ENCODE measurements at places on chromosomes 3 and 15.

DNA sequence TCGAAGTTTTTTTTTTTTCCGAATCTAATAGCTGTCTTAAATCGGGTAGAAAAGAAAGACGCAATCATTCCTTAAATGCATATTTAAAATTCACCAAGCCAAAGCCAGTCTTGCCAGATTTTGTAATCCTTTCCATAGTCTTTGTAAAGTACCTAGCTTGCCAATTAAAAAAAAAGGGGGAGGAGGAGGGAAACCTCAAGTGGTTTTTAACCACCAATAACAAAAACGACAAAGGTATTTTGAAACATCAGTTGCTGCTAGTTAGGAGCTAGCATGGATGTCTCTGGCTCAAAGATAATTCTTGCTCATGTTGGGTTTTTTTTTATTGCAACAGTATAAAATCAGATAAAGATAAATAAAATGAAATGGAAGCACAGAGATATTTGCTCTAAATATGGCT is 187.9 kb downstream of the MECOM start:
- no peak for DNase-seq

DNA sequence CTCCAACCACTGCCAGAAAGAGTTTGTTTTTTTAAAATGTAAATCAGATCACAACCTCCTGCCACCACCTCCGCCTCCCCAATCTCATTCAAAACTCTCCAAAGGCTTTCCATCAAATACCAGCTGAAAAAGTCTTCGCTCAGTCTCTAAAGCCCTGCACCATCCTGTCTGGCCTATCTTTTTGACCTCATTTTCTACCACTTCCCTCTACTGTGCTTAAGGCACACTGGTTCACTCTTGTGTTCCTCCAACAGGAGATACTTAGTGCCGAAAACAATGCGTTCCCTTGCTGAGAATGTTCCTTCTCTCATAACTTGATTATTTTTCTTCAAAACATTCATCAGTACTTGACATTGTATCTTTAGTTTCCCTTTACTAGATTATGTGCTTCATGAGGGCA is 3.5 kb downstream of the BTBD1 start:
- DNase-seq: no peak

DNA sequence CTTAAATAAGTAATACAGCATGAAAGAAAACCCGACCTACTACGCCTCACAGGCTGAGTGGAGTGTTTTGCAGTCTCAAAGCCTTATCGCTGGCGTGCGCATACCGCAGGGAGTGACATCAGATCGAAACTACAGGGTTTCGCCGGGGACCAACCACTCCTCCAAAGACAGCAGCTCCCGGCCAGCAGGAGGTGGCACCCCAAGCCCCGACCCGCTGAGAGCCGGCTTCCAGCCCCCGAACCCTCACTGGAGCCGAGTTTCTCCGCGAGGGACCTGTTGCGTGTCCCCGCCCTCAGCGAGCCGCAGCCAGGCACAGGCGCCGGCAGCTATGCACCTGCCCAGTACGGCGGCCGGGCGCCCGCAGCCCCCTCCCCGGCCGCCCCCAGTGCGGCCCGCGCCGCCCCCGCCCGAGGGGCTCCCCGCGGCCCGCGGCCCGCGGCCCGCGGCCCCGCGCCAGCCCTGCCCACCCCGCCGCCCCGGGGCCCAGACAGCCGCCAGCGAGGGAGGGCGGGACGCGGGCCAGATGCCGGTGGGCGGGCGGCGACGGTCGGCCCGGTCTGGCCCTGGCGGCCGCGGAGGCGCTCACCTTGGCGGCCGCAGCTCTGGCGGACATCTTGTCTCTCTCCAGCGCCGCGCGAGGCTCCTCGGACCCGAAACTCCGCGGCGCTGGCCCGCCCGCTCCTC is 710 bp downstream of the TJP1 start:
- DNase-seq: peak; percentile 49

GRCh38 chr15:67831363-67831762 is 6.1 kb downstream of the SKOR1 start:
- no peak for DNase-seq

DNA sequence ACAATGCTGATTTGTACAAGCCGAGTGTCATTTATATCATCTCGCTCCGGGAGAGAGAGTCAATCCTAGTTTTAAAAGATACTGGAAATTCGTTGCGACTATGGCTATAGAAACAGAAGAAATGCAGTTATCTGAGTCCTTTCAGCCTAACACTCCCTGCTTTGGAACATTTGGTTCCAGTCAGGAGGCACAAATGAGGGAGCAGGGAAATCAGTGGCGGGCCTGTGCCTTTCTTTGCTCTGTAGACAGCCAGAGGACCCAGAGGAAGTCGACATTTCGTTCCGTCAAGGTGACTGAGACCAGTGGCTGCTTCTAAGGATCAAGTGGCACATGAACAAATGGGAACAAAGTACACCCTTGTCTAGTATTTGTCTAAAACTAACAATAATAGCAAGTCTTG is 745 bp upstream of the RIOX2 start:
- no peak for DNase-seq

DNA sequence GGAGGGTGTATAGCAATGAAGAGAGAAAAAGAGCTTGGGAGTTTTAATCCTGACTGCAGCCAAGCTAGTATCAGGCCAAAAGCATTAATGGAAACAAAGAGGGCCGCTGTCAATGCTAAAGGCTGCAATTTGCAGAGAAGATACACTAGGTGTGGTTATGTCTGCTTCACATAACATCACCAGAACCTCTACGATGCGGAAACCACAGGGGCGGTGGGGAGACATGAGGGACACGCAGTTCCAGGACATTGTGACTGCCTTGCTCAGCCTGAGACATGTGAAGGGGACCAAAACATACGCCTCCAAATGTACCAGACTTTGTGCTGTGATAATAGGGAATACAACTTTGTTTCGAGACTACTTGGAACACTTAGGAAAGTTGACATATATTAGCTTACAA is 88.4 kb downstream of the APBA2 start:
- DNase-seq: no peak

GRCh38 chr3:57079474-57079831 is 19.0 kb downstream of the SPATA12 start:
- no peak for DNase-seq

DNA sequence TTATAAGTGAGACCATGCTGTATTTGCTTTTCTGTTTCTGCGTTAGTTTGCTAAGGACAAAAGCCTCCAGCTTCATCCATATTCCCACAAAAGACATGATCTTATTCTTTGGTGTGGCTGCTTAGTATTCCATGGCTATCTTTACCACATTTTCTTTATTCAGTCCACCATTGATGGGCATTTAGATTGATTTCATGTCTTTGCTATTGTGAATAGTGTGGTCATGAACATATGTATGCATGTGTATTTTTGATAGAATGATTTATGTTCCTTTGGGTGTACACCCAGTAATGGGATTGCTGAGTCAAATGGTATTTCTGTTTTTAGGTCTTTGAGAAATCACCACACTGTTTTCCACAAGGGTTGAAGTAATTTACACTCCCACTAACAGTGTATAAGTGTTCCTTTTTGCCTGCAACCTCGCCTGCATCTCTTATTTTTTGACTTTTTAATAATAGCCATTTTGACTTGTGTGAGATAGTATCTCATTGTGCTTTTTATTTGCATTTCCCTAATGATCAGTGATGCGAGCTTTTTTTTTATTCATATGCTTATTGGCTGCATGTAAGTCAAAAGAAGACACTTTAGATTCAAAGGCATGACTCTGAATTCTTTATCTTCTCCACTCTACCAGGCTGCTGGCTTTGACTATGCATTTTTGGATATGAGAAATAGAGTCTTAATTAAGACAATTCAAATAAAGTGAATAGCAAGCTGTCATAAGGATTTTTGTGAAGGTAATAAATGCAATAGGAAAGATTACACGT is 183.3 kb upstream of the SYNPR start:
- no peak for DNase-seq

DNA sequence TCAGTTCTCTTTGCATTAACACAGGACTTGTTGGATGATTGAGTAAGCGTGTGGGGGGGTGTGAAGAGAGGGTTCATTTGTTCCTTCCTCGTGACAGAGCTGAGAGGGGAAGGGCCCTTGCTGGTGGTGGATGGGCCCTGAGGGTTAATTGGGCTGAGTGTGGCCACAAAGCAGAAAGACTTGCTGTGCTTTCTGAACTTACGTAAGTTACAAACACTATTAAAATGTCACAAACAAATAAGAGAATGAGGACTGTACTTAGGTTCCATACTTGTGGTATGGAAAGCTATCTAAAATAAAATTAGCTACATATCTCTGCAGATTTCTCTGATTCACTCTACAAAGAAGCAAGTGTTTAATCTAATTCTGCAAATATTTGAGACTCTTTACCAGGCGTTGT is 231.3 kb downstream of the LPP start:
- DNase-seq: no peak

DNA sequence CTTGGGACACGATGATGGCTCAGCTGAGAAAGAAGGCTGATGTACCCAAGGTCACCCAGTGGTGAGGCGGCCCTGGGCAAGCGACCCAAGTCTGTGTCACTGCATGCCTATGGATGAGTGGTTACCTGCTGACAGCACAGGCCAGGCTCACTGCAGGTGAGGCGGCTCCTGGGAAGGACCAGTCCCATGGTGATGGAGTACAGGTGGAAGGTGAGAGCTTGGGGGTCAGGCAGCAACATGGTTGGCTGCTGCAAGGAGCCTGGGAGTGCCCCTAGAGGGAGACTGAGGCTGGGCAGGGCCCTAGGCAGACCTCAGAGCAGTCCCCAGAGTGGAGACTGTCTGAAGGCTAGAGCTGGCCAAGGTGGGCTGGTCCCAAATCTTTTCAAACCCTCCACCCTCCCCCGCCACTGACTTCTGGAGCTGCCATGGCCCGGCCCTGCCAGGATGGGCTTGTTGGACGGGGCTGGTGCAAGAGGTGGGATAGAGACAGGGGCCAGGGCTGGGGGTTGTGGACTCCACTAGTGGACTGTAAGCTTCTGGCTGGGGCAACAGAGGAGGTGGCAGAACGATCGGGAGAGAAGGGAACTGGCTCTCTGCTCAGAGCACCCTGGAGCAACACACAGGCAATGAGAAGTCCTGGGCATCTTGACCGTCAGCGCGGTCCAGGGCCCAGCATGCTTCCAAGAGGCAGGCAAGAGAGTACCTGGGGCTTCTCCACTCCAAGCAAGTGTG is 72.5 kb upstream of the SLC6A11 start:
- no peak for DNase-seq

DNA sequence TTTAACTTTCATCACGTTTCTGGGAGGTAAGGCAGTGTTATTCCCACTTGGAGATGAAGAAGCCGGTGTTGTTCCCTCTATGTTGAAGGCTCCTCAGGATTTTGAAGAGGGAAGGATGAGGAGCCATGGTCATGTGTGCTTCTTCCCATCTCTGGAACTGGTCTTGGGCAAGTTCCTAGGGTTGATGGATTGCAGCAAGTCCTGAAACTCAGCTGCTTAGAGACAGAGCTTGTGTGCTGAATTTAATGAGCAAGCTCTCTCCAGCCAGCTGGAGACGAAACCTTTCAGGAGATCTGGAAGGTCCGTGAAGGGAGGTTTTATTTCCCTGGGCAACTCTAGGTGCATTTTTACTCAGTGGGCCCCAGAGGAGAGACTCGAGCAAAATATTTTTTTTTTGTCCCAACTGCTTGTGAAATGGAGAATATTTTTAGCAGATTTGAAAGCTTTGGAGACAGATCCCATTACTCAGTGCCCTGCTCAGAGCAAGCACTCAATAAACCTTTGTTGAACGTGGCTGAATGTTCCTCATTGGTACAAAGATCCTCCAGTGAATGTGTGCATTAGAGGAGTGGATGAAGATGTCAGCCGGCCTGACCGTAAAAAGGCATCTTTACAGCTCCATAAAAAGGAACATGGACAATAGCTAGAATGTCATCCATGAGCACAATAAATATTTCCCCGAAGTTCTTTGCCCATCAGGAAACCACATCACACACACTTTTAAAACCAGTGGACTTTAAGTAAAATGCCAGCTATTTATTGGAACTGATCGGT is 55.6 kb upstream of the RGMA start:
- DNase-seq: no peak

DNA sequence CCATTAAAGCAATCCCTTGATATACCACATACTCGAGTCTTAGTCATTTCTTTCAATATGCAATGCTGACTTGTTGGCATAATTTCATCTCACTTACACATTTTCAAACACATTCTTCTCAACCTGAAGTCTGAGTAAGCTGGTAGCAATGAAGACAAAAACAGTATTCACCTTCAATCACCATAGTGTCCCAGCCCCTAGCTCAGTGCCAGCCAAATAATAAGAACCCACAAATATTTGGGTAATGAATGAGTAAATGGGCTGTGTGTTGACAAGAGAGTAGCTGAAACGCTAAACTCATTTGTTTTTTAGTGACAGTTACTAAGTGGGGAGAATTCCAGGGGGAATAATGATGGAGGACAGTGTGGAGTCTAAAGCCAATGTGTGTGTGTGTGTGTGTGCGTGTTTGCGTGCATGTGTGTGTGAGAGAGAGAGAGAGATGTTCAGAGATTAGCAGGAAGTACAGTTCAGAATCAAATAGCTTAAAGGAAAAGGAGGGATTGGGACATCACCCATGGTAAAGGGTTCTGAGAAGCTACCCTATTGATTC is 165.7 kb downstream of the GAP43 start:
- peak; percentile 76 for DNase-seq

DNA sequence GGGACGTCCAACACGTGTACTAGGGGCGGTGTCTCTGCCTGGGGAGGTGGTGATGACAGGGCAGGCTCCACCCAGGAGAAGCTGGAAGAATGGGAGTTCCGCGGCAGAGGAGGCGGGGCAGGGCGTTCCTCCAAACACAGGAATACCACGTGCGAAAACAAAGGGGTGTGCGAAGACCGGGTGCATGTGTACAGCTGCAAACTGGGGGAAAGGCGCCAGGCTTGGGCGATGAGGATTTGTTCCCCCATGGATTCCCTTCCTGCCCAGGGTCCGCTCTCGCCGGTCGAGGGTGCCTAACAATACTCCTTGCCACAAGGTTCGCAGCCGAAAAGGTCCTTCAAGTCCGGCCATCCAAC is 500 bp upstream of the ZSCAN2 start:
- DNase-seq: peak; percentile 59

DNA sequence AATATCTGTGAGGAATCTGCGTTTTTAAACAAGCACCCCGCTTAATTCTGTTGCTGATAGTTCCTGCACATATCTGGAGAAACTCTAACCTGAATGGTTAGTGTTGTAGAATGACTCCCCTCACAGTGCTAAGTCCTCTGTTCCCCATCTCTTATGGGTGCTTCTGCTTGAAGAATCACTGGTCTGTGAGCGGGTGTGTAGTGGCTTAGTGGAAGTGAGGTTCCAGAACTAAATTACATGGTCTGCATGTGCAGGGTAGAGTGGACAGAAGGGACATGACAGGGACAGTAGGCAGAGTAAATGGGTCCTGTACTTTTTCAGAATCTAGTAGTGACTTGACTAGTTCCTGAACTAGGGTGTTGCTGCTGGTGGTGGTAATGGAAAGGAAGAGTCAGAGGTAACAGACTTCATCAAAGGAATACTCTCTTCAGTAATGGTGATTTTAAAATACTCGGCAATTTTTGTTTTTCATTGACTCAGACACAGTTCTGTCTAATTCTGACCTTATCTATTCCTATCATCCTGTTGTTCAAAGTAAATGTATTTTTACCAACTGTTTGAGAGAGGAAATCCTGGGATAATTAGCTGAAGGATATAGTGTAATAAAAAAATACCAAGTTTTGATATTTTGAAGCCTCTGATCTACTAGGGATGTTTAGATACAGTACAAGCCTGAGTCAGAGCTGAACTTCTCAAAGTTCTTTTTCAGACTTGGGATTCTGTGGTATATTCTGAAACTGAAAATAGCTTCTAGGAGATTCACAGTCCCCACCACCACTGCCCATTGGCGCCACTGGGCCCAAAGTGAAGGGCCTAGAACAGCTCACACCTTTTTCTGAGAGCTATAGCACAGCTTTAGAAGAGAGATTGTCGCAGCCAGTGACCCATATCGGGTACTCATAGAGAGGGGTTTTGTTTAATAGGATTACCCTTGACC is 55.5 kb downstream of the FNDC3B start:
- DNase-seq: no peak

All from AG04450 (cell line).